Left lung (tissue), 14 donors: ENCODE measurements at places on chromosomes 11 and 22. TPM values are rescaled to one million over a fixed set of nuclear protein-coding genes. Genes with fewer than 3 reads are reported as not detected.

GRCh38 chr11:83542861-83543260, 256.7 kb upstream of the CCDC90B start:
- no peaks in the 10 kb centered on the region for H3K36me3 ChIP-seq
- H3K4me3 ChIP-seq = no peak overlapping the region
- no peak for DNase-seq
- peaks cover 6% of the 10 kb centered on the region for H3K4me1 ChIP-seq
- H3K27ac ChIP-seq = no peak overlapping the region

KDM4E gene
- not detected for total RNA-seq

- H3K4me3 ChIP-seq = no peak overlapping the region
- no peak overlapping the region for H3K27ac ChIP-seq
- no peak for DNase-seq
- H3K4me1 ChIP-seq = peaks cover 19% of the 10 kb centered on the region
These were observed 17.5 kb downstream of the NFAM1 start for GRCh38 chr22:42414565-42415303.

TRIM5 gene
- total RNA-seq = 42.6 TPM

DNA sequence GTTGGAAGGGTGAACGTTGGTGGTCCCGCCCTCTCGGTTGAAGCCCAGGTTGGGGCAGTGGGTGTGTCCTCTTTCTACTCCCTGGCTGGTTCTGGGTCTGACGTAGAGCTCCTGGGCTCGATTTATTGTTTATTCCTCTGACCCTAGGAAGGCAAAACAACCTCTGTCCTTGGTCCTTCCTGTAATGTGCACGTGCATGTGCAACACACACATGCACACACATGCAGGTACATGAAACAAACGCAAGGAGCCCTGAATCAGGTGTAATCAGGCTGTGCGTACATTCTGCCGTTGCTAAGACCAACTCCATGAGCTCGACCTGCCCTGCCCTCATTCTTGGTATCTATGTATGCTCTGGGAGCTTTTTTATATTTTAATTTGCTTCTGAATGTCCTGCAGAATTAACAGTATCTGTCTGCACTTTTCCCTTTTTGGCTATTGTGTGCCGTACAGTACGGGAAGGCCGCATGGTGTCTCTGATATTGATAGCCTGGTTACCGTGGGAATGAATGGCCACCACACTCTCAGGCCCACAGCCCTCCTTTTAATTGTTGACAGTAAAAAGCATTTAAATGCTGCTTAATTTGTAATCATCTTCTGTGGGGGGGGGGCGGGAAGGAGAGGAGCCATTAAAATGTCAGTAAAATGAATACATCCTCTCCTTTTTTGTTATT, 66.0 kb upstream of the NNMT start:
- H3K4me1 ChIP-seq = peaks cover 3% of the 10 kb centered on the region
- no peaks in the 10 kb centered on the region for H3K27me3 ChIP-seq
- peaks cover 14% of the 10 kb centered on the region for H3K36me3 ChIP-seq
- H3K27ac ChIP-seq = no peak overlapping the region

GRCh38 chr11:65113839-65114238, 2.2 kb downstream of the TM7SF2 start:
- peaks cover 61% of the 10 kb centered on the region for H3K4me1 ChIP-seq
- H3K36me3 ChIP-seq = peaks cover 32% of the 10 kb centered on the region
- peaks cover 15% of the 10 kb centered on the region for H3K27me3 ChIP-seq
- H3K4me3 ChIP-seq = no peak overlapping the region

- no peak overlapping the region for H3K27ac ChIP-seq
- no peak overlapping the region for H3K4me3 ChIP-seq
- no peaks in the 10 kb centered on the region for H3K36me3 ChIP-seq
- peak; percentile 60 for DNase-seq
- H3K27me3 ChIP-seq = no peaks in the 10 kb centered on the region
- no peaks in the 10 kb centered on the region for H3K4me1 ChIP-seq
These were observed 7.7 kb downstream of the LINC01488 start for GRCh38 chr11:69489031-69489745.
